8988T (cell line): ENCODE measurements at places on chromosomes 6 and 20.

DNA sequence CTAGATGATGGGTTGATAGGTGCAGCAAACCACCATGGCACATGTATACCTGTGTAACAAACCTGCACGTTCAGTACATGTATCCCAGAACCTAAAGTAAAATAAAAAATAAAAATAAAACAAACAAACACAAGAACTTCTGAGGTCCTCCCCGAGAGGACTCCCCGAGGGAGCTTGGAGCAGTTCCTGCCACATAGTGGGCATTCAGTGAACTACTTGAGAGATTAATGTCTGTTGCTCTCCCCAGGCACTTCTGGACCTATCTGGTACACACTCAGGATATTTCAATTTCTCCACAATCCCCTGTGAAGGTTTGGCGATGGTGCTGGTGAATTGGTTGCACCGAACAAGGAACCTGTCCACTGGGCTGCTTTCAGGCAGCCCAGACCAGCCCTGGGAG is 311.2 kb downstream of the ESR1 start:
- no peak for DNase-seq

DNA sequence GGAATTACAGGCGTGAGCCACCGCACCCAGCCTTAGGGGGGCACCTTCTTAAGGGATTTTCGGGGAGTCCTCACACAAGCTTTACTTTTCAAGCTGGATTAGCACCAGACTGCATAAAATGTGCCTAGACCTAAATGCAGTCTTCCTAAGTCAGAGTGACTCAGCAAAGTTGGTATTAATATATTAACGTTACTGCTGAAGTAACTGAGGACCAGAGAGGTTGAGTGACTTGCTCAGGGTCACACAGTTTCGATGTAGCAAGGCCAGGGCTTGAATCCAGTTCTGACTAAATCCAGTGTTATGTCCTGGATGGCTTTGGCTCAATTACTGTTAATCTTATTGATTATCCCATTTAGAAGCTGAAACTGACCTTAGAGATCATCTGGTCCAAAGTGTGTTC is 13.4 kb downstream of the EDEM2 start:
- no peak for DNase-seq

GRCh38 chr20:57409672-57410397 is 18.6 kb downstream of the RBM38 start:
- DNase-seq = no peak

DNA sequence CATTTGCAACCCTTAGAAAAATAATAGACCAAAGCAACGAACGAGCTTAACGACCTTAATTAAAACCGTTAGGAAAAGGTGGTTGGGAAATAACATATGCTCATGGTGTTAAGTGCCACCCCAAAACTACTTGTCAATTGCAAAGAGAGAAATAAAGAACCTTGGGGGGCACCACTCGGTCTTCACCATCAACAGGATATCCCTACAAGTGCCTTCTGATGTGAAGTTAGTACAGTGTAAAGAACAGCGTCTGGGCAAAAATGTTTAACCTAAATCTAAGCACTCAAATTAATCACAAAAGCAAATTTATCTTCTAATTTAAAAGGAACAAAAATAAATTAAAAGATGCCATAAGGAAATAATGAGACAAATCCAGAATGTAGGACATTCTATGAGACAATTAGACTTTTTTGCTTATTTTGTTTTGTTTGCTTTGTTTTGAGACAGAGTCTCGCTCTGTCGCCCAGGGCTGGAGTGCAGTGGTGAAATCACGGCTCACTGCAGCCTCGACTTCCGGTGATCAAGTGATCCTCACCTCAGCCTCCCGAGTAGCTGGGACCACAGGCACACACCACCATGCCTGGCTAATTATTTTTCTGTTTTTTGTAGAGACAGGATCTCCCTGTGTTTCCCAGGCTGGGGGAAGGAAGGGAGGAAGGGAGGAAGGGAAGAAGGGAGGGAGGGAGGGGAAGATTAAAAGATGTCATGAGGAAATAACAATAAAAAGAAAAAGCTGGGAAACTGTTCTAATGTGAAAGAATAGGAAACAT is 41.3 kb upstream of the BTN3A2 start:
- no peak for DNase-seq

DNA sequence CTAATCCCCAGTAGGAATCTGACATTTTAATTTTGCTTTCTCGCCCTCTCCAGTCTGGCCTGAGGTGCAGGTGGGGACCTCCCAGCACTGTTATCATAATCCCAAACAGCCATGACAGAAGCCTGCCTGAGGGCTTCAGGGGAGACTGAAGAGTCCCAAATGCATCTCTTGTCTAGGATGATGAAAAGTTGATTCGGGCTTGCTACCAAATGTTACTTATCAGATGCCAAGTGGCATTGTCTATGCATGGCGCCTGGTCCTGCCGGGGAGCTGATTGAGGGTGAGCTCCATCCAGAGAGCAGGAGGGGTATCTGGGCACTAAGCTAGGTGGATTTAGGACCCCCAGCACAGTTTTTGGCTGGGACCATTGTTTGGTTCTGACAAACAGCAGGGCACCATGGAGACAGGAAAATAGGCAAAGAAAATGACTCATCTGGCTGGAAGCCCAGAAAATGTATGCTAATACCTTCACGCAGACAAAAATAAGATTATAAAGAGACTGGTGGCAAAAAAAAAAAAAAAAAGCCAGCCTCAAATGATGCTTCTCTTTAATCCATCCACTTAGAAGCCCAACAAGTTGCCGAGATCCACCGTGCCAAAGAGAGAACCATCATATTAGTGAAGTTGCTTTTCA is 513.7 kb upstream of the SULF2 start:
- no peak for DNase-seq

- DNase-seq = no peak
Measured at GRCh38 chr6:5501837-5502236, 240.5 kb downstream of the FARS2 start.

- no peak for DNase-seq
Measured at GRCh38 chr6:137307163-137307854, 88.1 kb upstream of the IFNGR1 start.

DNA sequence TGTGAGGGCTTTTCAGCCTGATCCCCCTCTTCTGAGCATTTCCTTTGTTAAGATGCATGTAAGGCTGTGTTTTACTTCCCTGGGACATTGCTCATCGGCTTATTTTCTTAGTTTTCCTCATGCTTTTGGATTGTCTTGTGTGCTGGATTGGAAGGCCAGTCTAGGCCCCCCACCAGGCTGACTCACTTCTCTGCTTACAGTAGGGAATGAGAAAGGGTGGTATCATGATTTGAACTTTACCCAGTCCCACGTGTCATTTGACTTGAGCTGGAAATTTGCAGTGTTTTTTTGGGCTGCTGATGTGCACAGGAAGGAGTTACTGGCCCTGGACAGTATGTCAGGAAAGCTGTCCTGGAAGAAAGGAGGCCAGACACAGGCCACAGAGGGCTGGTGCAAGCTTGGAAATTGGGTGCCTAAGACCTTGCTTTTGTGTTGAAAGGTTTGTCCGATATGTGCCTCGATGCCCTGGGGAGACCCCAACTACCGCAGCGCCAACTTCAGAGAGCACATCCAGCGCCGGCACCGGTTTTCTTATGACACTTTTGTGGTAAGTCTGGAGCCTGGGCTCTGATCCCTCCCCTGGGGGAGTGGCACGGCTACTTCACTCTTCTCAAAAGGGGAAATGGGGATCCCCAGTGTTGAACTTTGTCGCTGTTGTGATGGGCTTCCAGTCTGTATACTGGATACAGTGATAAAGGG is 12.8 kb downstream of the RNF114 start:
- DNase-seq = no peak

GRCh38 chr6:74249658-74250057 is 553.7 kb downstream of the CD109 start:
- DNase-seq = no peak
